ENCODE measurements at places on chromosomes 6 and 20.

GRCh38 chr6:20870493-20870892 lies 336.2 kb downstream of the CDKAL1 start:
- no peak for DNase-seq

DNA sequence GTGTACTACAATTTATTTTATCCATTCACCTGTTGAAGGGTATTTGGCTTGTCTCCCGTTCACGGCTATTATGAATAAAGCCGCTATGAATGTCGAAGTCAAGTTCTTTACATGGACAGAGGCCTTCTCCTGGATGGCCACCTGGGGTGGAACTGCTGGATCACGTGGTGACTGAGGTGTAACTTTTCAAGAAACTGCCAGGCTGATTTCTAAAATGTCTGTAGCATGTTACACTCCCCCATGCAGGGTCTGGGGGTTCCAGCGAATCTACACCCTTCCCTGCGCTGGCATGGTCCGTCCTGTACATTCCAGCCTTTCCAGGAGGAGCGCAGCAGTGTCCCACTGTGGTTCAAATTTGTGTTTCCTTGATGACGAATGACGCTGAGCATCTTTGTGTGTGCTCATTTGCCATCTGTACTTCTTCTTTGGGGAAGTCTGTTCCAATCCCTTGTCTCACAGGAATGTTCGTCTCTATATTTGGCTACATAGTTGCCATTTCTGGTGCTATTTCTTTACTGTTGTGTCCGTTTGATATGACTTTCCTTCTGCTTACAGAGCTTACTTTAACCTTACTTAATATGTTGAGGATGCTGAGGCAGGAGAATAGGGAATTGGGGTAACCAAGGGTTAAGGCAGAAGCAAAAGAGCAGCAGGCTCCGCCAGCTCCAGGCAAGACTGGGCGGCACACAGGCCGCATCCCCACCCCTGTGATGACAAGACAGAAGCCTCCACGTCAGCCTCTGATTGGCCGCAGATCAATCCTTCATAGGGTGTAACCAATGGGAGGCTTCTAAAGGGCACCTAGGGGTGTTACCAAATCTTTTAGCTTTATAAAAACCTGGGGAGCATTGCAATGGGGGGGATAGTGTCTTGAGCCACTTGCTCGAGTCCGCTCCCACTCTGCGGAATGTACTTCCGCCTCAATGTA lies 106.6 kb downstream of the TAF4 start:
- no peak for DNase-seq

GRCh38 chr6:148747145-148747470 lies 278 bp downstream of the UST start:
- no peak for DNase-seq

GRCh38 chr6:7166410-7167293 lies 58.9 kb downstream of the RREB1 start:
- no peak for DNase-seq

GRCh38 chr6:145823328-145823944 lies 8.8 kb upstream of the FBXO30 start:
- no peak for DNase-seq

- no peak for DNase-seq
Observed at GRCh38 chr20:44646641-44647274, 4.7 kb downstream of the ADA start.

- no peak for DNase-seq
Observed at GRCh38 chr20:2871111-2871465, 2.2 kb upstream of the PTPRA start.

DNA sequence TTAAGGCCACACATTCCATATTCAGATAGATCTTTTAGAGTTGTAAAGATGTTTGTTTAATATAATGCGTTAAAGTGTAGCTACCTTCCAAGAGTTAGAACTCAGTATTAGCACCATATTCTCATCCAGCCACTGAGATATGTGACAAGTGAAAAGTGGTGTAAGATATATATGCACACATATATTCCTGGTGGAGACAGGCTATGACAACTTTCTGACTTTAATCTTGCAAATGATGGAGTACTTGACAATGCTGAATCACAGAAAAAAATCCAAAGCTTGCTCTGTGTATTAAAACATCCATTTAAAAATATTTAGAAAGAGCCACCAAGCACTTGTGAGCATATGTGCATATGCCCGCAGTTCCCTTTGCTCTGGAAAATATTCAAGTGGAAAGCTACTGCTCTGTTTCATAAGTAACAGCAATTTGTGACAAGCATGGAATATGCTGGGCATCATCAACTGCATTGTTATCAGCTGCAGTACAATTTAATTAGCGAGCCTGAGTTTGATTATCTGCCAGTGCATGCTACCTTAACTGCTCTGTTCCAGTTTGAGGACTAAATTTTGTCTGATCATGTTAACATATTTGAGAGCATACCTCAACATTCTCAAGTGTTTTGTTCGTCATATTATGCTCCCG lies 64.8 kb downstream of the VIP start:
- no peak for DNase-seq

DNA sequence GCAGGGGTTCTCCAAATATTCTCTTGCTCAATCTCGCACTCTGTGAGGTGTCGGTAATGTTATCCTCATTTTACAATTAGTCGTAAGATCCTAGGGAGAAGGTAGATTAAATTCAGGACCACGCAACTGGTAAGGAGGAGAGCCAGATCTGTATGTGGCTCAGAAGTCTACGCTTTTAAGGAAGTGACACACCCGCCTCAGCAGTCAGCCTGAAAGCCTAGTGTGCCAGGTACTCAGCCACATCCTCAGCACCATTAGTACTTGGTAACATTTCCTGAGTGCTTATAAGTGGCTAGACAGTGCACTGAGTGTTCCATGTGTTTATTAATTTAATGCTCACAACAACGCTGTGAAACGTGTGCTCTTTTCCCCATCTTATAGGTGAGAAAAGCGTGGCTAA lies 63.7 kb downstream of the DHX35 start:
- no peak for DNase-seq

GRCh38 chr6:154907291-154907690 lies 87.8 kb upstream of the TIAM2 start:
- no peak for DNase-seq

DNA sequence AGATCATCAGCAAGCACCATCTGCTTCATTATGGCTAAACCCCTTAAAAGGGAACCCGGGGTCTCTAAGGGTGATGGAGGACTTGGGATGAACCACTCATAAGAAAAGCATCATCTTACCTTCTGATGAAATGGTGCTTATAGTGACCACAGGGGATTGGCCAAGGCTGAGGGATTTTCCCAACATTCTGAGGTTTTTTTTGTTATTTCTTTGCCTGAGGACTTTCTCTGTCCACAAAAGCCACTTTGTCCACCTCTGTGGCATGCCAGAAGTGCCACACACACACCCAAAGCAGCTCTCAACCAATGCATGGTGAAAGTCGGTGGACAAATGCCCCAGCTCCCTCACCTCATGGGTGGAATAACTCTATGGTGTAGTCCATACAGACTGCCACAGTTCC lies 79.3 kb upstream of the TOP1 start:
- DNase-seq, result no peak

DNA sequence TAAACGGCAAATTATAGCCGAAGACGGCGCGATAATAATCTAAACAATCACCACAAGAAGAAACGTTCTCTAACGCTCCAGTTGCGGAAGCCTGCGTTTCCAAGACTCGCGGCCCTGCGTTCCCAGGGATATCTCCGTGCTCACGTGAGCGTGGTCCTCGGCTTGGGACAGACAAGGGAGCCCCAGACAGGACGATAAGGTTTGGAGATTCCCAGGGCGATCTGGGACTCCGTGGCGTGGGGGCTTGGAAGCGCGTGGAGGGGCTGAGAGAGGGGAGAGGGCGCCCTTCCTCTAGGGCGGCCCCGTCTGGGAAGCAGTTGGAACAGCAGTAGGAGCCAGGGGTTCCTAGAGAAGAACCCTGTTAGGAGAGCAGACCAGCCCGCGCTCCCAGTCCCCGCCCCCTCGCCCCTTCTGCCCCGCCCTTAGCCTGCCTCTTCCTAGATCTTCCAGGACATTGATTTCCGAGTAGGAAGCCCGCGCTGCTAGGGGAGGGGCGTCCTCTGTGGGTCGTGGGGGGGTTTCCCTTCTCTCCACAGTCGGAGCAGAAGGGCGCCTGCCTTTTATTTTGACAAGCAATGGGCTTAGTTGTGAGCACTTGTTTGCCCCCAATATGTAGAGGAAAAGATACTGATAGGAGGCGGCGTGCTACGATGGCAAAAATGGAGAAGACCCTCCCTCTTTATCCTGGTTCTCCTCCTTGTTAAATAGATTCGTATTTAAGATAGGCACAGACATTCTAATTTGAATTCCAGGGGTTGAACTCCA lies 10.6 kb downstream of the NRN1 start:
- no peak for DNase-seq

- no peak for DNase-seq
Observed at GRCh38 chr6:116444575-116444974, 16.6 kb upstream of the CALHM6 start.

- no peak for DNase-seq
Observed at GRCh38 chr6:33329058-33329457, 11.5 kb upstream of the ZBTB22 start.

- no peak for DNase-seq
Observed at GRCh38 chr6:145844933-145845540, 30.4 kb upstream of the FBXO30 start.

GRCh38 chr6:161919691-161920090 lies 645.8 kb upstream of the AGPAT4 start:
- no peak for DNase-seq

DNA sequence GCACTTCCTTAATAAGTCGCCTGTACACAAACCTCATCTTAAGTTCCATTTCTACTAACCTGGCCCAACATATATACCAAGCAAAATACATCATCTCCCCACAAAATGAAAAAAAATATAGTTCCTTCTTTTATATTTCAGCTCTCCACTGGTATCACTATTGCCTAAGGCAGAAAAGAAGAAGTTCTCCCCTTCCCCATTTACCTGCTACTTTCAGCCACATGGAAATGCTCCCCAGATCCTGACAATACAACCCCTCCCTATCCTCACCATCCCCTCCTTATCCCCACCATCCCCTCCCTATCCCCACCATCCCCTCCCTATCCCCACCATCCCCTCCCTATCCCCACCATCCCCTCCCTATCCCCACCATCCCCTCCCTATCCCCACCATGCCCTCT lies 175.7 kb downstream of the LINC00237 start:
- DNase-seq, result no peak

DNA sequence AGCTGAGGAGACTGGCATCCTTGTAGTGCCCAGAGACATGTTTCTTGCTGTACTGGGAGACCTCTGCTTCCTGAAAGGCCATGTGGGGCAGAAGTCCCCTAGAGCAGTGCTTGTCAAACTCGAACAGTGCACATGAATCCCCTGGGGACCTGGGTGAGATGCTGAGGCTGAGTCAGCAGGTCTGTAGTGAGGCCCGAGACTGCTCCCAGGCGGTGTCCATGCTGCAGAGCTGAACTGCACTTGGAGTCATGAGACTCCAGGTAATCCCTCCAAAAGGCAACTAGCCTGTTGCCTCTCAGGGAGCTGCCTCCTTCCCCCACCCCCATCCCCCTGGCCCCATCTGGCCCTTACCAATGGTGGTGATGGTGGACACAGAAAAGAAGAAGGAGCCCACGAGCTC lies 3.7 kb downstream of the KCNK17 start:
- no peak for DNase-seq

- DNase-seq, result no peak
Observed at GRCh38 chr20:9040863-9041524, 27.9 kb upstream of the PLCB4 start.

- DNase-seq, result no peak
Observed at GRCh38 chr6:32763421-32763820, at the start of gene HLA-DQB2. TSS of gene HLA-DQB2 (minus strand) at chr6:32763532. CDS start at chr6:32763470, 62 bp downstream.

- DNase-seq, result no peak
Observed at GRCh38 chr20:34022839-34023234, 29.1 kb downstream of the RALY start.

- no peak for DNase-seq
Observed at GRCh38 chr6:7696061-7696460, 29.8 kb upstream of the BMP6 start.

- DNase-seq, result no peak
Observed at GRCh38 chr20:12821249-12821648, 187.5 kb upstream of the SPTLC3 start.

GRCh38 chr20:11451793-11452291 lies 465.9 kb upstream of the BTBD3 start:
- DNase-seq, result no peak
